NCI-H82 (cell line): ENCODE measurements at places on chromosomes 13 and 19.

GRCh38 chr19:13172346-13173138 is 22.3 kb downstream of the IER2 start:
- peak; percentile 50 for DNase-seq

DNA sequence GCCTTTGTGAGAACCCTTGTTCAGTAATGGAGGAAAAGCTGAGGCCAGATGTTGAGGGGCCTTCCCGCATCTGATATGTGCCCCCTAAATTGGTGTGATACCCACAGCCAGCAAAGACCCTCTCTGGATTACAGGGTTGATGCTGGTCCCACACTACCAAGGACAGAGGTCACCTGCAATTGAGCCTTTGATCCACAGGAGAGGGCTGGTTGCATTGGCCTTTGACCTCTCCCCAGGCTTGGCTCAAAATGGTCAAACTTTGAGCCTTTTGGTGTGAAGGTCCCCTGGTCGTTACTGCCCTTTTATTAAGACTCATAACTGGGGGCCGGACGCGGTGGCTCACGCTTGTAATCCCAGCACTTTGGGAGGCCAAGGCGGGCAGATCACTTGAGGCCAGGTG is 8.4 kb upstream of the MRPL4 start:
- no peak for DNase-seq

DNA sequence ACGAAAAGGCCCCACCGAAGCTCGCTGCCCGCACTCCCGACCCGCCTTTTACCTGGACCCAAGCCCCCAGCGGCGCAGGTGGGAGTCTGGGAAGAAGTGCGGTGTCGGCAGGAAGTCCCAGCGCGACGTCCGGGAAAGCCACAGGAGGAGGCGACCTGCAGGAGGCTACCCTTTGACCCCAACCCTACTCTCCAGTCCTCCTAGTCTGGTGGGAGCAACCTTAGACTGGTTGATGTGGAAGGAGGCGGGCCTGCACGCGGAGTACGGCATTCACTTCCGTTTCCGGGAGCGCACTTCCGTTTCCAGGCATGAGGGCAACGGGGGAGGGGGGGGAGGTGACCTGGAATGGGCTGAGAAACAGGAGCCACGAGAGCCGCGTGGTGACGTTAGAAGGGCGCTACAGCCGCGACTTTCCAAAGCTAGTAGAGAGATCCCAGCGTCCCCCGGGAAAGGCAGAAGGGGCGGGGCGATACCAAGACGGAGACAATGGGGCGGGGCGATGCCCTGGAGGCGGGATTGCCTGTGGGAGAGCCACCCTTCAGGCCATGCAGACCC is 28.5 kb downstream of the ZNF266 start:
- DNase-seq = peak; percentile 94

GRCh38 chr19:6271721-6272410 is 7.9 kb downstream of the MLLT1 start:
- DNase-seq = no peak

- peak; percentile 55 for DNase-seq
Observed at GRCh38 chr13:96403241-96403640, 313.3 kb downstream of the HS6ST3 start.

DNA sequence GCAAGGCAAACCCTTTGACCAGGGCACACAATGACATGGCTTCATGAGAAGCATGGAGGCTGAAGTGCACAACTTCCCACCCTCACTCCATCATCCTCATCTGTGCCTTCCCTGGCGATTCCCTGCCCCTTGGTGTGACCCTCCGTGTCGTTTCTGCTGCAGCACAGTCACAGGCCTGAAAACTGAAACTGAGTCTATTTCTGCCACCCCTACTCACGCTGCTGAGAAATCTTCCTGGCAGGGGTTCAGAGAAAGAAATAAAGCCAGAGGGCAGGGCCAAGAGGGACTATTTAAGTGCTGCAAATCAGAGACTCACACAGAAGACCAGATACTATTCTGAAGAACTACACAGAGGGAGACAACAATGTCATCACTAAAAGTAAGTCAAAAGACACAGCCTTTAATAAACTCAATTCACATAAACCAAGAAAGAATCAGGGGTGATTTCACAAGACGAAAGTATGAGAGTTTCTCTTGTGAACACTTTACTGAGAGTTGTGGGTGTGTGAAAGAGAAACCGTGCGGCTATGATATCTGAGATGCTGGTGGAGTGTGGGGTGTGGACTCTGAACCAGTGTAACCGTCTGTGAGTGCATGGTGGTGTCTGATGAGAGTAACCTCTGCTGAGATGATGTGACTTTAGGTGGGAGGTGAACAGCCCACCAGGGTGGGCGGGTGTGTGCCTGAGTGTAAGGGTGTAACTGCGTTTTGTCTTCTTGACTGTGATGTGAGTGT is 23.5 kb downstream of the LGALS16 start:
- no peak for DNase-seq

DNA sequence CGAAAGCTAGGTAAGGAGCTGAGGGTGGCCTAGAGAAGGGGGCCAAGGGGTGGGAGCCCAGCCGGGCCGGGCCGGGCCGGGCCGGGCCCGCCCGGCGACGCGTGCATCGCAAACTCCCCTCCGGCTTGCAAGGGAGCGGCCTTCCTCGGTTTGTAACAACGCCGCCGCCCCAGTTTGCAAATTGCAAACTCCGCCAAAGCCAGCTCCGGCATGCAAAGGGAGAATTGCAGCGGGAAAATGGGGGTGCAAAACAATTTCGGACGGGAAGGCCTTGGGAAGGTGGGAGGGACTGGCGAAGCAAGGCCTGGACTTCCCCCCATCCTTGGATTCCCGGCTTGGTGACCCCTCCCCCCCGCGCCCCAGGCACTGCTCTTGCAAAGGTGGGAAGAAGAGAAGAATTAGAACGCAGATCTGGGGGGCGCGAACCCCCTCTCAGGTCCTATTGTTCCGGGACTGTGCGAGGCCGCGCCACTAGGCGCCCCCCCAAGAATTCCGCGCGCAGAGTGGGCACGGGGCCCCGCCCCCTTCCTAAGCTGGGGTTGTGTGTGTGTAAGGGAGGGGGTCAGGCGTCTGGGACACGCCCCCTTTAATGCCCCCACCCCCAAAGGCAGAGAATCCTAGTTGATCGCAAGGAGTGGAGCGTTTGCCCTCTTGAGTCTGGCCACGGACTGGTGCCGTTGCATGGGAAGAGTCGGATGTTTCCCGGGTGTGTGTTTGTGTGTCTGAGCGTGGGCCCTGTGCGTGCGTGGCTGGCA is 926 bp downstream of the PRR12 start:
- DNase-seq = peak; percentile 77

DNA sequence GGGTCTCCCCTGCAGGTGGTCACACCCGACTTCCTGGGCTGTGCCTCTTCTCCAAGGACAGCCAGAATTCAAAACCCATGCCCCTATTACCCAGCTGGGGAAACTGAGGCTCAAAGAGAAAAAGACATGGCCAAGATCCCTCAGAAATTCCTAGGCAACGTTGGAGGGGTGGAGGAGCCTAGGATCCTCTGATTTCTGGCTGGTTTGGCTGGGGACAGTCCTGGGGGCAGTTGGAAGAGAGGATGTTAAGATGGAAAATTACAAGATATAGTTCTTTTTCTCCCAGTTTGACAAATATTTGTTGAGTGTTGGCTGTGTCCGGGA is 2.4 kb downstream of the VASP start:
- DNase-seq = no peak

- peak; percentile 12 for DNase-seq
Observed at GRCh38 chr19:51702103-51702824, 9.1 kb downstream of the SPACA6 start.

- DNase-seq = peak; percentile 30
Observed at GRCh38 chr13:43304449-43304848, 281.1 kb downstream of the DNAJC15 start.

GRCh38 chr13:36417331-36417730 is 15.0 kb upstream of the CCNA1 start:
- DNase-seq = no peak

GRCh38 chr19:32317086-32317485 is 28.3 kb upstream of the ZNF507 start:
- DNase-seq = no peak

- DNase-seq = no peak
Observed at GRCh38 chr19:13103581-13104359, 1.1 kb upstream of the LYL1 start.

DNA sequence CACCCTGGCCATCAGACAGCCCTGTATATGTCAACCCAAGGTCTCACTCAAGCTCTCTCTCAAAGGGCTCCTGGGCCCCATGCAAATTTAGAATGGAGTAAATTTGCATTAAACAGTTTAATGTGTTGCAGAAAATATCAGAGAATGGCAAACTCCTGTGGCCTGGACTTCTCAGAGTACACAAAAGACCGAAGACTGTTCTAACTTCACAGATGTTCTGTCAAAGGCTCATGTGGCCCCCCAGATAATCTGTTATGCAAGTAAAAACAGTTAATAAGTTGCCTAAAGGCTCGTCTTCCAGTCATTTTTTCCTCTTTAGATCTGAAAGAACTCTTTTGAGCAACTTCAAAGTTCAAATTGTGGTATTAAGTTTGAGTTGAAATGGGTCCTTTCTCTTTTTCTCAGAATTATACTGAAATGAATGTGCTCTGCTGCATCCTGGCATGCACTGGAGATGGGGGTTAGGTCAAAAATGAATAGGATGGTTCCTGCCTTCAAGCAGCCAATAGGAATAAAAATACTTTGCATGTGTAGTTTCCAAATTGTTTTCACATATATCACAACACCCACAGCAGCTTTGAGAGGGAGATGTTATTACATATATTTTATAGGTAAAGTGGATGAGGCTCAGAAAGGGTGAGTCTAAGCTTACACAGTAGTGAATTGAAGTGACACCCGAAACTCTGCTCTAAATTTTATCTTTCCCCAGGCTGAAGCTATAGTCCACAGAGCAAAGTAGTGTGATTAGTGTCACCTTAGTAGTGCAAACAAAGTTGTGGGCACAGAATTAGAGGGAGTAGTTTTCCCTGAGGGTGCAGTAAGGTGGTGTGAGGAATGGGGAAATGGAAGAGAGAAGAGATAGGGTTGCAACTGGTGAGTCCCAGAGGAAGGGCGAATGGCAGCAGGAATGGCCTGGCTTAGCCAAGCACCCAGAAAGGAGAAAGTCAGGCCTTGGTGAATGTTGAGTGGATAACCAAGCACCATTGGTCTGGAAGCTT is 205.0 kb upstream of the RFC3 start:
- DNase-seq = no peak

DNA sequence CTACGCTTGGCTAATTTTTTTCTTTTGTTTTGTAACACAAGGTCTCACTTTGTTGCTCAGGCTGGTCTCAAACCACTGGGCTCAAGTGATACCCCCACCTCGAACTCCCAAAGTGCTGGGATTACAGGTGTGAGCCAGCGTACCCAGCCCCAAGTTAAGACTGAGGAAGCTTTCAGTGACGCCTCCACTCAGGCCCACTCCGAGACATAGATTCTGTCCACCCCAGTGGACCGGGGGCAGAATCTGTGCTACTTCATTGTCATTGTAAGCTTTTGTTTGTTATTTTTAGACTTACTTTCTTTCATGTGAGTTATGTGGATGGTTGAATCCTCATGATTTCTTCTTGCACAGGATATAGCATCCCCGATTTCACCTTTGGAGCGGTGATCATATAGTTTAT is 156.9 kb upstream of the TSHZ3 start:
- DNase-seq = no peak

DNA sequence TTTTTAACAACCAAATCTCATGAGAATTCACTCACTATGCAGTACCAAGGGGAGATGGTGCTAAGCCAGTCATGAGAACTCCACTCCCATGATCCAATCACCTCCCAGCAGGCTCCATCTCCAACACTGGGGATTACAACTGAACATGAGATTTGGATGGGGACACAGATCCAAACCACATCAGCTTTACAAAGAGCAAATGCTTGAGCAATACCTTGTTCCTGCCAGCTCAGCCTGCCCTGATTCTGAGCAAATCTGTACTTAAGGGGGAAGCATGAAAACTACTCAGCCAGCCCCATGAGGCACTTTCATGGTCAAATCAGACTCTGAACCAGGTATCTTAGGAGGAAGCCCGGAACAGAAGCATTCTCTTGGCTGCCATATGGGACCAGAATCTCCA is 259.9 kb downstream of the TBC1D4 start:
- DNase-seq = no peak

DNA sequence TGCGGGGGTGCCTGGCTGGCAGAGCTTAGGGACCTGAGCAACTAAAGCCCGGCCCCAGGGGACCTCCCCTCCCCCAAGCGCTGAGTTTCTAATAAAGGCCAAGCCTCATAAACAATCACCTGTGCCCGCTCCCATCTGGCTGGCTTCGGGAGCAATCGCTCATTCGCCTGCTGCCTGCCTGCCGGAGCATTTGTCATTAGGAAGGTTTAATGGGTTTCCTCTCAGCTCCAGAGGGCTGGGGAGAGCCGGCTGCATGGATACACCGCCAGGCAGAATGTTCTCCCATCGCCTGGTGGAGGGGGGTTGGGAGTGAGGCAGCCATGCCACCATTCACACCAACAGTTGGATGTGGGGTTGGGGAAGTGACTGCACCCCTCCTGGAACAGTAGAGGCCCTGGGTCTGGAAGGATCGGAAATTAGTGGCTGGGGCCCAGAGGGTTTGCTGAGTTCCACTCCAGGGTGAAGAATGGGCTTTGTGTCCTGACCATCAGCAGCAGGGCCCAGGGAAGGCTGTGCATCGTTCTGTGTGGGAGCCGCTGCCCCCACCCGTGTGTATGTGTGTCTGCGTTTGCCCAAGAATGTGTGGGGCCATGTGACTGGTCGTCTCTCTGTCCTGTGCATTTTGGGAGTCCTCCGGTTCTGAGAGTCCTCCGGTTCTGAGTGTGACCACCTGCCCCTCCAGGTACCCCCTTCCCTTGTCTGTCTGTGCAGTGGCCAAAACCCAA is 15.3 kb downstream of the PIN1 start:
- peak; percentile 96 for DNase-seq

GRCh38 chr13:27367570-27367969 is 56.8 kb upstream of the GTF3A start:
- DNase-seq = peak; percentile 31

- no peak for DNase-seq
Observed at GRCh38 chr13:110771194-110771593, 57.7 kb downstream of the ING1 start.

- DNase-seq = no peak
Observed at GRCh38 chr13:32811297-32811800, 204.9 kb upstream of the KL start.

GRCh38 chr13:72864142-72865011 is 82.4 kb downstream of the PIBF1 start:
- no peak for DNase-seq

DNA sequence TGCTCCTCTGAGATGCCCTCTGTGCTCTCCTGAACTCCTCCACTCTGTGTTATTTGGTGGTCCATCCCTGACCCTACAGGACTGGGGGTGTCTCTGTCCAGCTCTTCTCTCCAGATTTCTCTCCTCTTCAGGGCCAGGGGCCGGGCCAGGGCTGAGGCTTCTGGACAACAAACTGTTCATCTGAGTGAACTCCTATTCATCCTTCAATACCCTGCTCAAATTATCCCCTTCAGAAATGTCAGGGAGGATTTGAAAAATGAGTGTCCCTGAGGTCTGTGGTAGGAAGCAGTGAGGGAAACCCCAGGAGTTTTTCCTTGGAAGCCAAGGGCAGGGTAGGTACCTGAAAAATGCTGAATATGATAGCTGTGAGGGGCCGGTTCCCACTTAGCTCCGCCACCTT is 7.6 kb downstream of the PDE4C start:
- DNase-seq = no peak

- peak; percentile 60 for DNase-seq
Observed at GRCh38 chr19:38735257-38735686, 9.0 kb downstream of the CAPN12 start.

GRCh38 chr13:44906230-44906629 is 83.0 kb downstream of the NUFIP1 start:
- no peak for DNase-seq

- no peak for DNase-seq
Observed at GRCh38 chr19:55778331-55778730, 9.4 kb downstream of the RFPL4AL1 start.
